ENCODE measurements at places on chromosomes 5 and 9.

DNA sequence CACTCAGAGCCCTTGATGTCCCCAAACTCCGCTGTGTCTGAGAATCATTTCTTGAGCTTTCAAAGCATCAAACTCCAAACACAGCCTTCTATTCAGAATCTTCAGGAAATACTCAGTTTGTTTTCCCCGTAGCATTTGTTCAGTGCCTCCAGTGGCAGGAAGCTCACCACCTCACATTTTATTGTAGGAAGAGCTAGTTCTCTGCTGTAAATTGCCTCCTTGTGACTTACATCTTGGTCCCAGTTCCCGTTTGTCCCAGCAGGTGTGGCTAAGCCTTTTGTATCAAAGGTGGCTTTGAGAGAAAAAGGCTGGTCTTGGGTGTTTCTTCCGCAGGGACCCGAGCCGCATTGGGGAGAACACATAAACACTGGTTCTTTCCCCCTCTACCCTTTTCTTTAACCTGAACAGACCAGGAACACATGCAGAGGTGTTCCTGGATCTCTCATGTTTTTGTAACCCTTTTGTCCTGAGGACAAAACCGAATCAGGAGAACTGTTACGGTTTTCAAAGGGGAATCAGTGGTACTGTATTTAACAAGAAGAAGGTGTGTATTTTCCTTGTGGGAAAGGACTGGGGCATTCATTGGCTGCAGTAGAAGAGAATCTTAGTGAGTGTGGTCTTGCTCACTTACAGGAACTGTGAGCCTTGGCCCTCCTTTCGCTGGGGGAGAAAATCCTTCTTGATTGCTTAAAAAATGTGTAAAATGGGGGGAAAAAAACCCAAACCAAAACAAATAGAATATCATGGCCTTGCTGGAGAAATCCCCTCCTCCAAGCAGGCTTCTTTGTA, 1.9 kb downstream of the OSMR start:
- no peak for DNase-seq

GRCh38 chr5:123511290-123511647, 708 bp upstream of the CSNK1G3 start:
- DNase-seq = peak; percentile 67

DNA sequence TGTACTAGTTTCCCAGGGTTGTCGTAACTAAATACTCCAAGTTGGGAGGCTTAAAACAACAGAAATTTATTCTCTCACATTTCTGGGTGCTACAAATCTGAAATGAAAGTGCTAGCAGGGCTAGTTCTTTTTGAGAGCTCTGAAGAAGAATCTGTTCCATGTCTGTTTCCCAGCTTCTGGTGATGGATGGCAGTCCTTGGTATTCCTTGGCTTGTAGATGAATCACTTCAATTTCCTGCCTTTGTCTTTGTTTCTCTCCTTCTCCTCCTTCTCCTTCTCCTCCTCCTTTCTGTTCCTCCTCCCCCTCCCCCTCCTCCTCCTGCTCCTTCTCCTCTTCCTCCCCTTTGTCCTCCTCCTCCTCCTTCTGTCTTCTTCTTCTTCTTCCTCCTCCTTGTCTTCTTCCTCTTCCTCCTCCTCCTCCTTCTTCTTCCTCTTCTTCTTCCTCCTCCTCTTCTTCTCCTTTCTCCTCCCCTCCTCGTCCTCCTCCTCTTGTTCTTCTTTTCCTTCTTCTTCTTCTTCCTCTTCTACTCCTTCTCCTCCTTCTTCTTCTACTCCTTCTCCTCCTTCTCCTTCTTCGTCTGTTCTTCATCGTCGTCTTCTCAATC, 104.7 kb upstream of the ANKRD55 start:
- DNase-seq = no peak

DNA sequence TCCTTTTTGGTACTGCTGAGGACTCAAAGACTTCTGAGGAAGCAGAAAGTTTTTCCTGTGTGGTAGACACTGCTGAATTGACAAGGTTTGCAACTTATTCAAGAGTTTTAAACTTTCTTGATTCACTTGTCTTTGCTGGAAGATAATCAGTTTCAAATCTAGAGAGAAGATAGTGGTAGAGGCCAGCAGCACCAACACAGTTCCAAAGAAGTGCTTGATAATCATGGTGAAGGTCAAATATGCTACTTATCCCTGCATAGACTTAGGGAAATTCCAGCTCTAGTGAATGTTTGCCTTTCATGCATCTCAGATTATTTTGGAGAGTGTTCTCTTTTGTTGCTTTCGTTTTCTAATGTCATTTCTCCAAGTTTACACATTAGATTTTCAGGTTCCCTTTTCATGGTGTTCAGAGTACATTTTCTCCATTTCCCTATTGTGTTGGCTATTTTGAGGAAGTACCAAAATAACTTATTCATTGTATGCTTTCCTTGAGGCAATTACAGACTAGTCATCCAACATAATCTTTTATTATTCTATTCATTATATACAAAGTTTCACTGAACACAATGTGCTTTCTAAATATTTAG, 550 bp downstream of the IFNE start:
- DNase-seq = no peak

DNA sequence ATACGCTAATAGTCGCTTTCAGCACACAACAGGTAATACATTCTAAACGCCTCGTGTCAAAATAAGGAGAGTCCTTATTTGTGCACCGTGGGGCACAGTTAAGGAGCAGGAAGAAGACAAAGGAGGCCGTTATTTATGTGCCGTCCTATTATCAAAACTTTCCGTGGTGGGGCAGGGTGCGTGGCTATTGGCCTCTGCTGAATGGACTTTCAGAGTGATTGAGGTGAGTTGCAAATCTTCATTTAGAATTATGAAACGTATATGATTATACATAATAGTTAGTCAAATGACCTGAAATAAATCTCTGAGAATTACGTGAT, 833 bp downstream of the C5orf24 start:
- no peak for DNase-seq

DNA sequence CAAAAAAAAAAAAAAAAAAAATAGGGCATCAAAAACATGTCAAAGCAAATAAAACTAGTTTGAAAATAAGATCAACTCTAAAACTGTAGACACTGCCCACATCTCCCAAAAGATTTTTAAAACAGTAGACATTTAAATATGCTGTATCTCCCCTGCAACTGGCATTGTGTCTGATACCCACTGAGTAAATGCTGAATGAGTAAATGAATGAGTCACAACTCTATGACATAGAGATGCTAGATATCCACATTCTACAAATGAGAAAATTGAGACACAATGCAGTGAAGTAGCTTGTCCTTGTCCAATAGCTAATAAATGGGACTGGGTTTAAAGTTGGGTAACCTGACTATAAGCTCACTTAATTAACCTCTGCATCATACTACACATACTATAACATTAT, 14.1 kb upstream of the MAP1B start:
- no peak for DNase-seq

- DNase-seq = no peak
These were observed 142.4 kb upstream of the IRX4 start for GRCh38 chr5:2024986-2025721.

- DNase-seq = no peak
These were observed 138.2 kb downstream of the PIP5K1B start for GRCh38 chr9:68843239-68843638.

- DNase-seq = no peak
These were observed 117.6 kb downstream of the PIP5K1B start for GRCh38 chr9:68822596-68823165.

- DNase-seq = no peak
These were observed 173.7 kb downstream of the DAB2IP start for GRCh38 chr9:121825031-121825691.

DNA sequence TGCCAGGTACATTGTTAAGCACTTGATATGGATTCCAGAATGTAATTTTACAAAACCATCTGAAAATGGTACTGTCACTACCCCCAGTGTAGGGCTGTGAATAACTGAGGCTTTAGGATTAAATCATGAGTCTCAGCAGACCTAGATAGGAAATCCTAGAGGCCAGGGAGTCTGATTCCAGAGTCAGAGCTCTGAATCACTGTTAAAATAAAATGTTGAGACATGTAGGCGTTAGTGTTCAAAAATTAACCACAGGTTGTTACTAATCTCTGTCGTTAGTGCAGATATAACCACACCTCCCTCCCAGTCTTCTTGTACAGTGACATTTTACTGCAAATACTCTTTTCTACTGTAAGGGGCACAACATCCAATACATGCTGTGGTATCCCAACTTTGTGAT, 1828.8 kb downstream of the MAT2B start:
- no peak for DNase-seq

DNA sequence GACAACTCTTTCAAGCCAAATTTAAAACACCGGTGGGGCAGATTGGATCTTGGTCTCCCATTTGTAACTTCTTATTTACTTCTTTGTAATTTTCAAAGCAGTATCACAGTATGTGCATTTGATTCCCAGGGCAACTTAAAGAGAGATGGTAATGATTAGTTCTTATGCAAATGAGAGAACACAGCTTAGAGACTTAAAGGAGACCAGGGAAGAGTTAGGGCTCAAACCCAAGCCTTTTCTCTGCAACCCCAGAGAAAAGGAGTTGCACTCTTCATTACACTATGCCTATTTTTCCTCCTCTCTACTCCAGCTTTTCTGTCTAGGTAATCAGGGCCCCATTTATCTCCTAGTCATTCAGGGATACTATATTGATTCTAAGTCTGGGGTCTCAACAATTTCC, 237.8 kb upstream of the NMUR2 start:
- no peak for DNase-seq

GRCh38 chr9:128940271-128940921, 7.0 kb downstream of the DOLK start:
- no peak for DNase-seq

DNA sequence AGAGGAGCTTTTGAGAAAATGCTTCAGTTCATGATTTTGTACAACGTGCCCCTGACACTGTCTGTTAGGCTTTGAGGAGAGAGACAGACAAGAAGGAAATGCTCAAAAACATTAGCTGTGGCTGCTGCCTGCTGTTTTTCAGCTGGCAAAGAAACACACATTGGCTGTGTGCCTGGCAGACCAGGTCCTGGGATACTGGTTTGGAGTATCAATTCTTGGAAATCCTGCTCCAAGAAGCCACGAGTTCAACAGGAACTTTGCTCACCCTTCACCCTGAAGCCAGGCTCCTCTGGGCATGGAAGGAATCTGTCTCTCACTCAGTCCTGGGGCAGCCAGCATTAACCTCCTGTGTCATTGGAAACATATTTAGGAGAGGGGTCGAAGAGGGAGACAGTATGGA, 245.5 kb downstream of the AUH start:
- no peak for DNase-seq

DNA sequence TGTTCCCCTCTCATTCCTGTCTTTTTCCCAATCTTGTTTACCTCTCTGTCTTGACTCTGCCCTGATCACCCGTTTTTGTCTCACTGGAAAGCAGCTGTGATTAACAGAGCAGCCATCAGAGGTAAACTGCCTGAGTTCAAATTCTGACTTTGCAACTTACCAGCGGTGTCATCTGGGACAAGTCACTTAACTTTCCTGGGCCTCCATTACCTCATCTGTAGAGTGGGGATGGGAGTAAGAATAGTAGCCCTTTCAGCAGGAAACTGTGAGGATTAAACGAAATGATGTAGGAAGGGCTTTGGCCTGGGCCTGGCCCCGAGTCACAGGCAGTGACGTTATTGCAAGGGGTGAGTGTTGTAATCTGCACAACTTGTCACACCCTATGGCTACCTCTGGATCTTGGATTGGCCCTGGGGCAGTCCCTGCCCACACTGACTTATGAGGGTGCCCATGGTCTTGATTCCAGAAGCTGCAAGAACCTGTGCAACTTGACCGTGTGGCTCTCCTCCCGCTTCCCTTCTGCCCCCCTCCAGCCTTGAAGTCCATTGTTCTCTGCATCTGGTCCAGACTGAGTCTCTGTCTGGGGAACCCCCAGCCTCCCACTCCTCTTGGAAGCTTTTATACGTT, 657 bp upstream of the PCDH12 start:
- no peak for DNase-seq

- DNase-seq = no peak
These were observed 13.6 kb upstream of the PHF19 start for GRCh38 chr9:120890320-120891244.

GRCh38 chr5:93158841-93159240, 422.2 kb downstream of the NR2F1-AS1 start:
- no peak for DNase-seq

GRCh38 chr9:125637241-125637640, 69.8 kb downstream of the MAPKAP1 start:
- DNase-seq = no peak

- no peak for DNase-seq
These were observed 27.9 kb downstream of the AFAP1L1 start for GRCh38 chr5:149299451-149300054.

DNA sequence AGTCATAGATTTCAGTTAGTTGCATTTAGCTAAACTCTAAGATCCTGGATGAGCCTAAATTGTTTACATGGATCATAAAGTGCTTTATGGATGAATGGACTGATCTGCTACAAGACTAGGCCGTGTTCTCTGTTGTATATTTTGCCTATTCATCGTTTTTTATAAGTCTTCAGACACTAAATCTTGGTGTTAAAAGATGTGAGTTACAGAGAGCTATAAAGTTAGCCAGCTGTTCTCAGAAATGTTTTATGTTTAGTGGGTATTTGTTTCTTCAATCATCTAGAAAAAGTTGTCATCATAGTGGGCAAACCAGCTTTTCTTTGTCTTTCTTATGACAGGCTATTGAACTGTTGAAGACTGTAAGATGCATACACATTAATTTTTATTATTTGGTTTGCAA, 585.8 kb upstream of the SEMA6A start:
- no peak for DNase-seq

DNA sequence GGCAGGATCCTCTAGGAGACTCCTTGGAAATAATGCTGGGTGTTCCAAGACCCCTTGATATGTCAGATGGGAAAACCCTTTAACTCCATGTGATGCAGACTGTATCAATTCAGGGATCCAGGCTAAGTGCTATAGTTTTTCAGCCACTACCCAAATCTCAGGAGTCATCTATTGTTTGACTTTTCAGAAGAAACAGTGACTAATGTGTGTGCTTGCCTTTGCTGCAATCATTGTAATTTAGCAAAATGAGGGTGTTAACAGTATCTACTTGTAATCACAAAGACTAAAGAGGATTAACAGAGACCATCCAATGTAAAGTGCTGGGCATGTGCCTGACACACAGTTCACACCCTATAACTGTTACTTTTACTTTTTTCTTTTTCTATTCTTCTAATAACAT, 309.6 kb upstream of the RFX3 start:
- no peak for DNase-seq

DNA sequence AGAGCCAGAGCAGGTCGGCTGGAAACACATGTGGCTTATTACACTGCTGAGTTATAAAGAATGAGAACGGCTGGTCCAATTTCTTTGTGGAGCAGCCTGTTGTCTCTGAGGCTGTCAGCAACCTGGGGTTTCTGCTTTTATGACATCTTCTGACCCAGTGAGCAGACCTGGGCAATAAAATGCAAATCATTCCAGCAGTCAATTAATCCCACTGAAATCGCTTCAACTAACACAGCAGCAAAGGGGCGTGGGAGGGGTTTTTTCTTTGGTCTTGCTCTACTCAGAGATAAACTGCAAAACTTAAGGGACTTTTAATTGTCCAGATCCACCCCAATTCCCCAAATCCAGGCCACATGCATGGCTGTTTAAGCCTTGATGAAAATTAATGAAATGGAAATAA, 215.7 kb downstream of the SLIT3 start:
- DNase-seq = no peak
